ENCODE measurements at places on chromosomes 16 and 17.

DNA sequence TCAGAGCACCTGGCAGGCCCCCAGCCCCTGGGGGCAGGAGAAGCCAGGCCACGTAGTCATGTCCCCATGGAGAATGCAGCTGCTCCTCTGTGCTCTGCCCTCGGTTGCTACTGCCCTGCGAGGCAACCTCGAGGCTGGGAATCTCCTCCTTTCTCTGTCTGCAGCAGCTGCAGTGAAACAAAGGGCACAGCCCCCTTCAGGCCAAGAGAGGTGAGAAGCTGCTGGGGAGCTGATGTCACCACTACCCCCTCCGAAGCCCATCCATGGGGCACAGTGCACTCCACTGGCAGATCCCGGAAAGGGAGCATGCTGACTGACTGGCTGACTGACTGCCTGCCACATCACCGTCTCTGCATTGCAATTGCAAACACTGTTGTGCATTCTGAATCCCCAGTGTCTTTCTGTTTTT, 103.7 kb downstream of the GRIN2A start:
- H3K4me3 ChIP-seq, result no peak overlapping the region
- H3K27ac ChIP-seq, result no peak overlapping the region
- H3K36me3 ChIP-seq, result no peaks in the 10 kb centered on the region
- no peaks in the 10 kb centered on the region for H3K4me1 ChIP-seq

DNA sequence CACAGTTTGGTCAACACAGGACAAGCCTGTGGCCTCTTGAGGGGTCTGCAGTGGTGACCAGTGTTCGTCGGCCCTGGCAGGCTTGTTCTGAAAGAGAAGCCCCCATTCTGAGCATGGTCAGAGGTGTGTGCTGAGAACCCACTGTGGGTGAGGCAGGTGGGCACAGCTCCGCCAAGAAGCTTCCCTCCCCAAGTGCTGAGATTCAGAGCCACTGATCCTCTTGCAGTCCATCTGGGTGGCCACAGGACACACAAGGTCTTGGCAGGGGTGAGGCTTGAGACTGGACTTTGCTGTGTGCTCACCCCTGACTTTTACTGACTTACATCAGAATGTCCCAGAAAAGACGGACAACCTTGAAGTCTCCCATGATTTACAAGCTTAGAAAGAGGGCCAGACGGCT, 18.7 kb downstream of the MPRIP start:
- H3K36me3 ChIP-seq, result no peaks in the 10 kb centered on the region
- no peak overlapping the region for H3K27ac ChIP-seq

DNA sequence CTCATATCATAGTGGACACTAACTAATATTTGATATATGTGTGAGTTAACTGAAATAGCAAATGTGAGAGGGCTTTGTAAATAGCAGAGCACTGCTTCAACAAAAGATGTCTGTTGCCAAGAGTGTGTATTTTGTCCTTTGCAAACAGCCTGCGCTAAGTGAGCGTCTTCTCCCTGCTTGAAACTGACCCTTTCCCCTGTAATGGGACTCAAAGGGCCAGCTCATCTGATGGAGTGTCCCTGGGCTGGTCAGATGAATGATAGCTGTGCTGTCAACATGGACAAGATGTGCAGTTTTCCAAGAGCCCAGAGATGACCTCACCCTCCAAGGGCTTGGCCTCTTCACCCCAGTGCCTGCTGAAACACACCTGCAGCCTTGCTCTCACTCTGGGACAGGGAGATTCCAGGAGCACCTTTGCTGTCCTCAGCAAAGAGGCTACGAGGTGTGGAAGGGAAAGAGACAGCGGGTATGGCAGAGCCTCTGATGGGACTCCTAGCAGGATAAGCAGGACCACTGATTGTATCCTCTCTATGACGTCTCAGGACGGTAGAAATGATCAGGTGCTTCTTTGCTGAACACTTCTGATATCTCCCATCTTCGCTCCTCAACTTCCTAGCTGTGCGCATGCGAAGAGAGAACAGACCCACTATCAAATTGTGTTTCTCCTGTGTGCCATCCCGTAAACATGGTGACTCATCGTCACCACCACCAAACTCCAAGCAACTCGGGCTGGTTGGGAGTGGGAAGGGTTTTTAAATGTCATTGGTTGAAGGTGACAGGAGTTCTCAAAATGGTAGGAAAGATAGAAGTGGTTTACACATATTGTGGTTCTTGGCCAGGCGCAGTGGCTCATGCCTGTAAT, 35.8 kb upstream of the TBX2 start:
- DNase-seq, result no peak
- H3K27me3 ChIP-seq, result no peaks in the 10 kb centered on the region
- H3K27ac ChIP-seq, result no peak overlapping the region

- no peak for DNase-seq
- H3K4me1 ChIP-seq, result no peaks in the 10 kb centered on the region
- H3K4me3 ChIP-seq, result no peak overlapping the region
- H3K27ac ChIP-seq, result no peak overlapping the region
- no peaks in the 10 kb centered on the region for H3K36me3 ChIP-seq
Observed at GRCh38 chr17:13051915-13052314, 34.1 kb upstream of the ELAC2 start.

Data from natural killer cell treated with Interleukin-12 subunit alpha and Interleukin-12 subunit beta and Interleukin-15 and Interleukin-18, amount 100 ng/mL, for 72 hours (primary cell).